ENCODE measurements at places on chromosomes 2 and 18.

GRCh38 chr2:41972179-41972578, 75.6 kb upstream of the PKDCC start:
- no peak for DNase-seq

DNA sequence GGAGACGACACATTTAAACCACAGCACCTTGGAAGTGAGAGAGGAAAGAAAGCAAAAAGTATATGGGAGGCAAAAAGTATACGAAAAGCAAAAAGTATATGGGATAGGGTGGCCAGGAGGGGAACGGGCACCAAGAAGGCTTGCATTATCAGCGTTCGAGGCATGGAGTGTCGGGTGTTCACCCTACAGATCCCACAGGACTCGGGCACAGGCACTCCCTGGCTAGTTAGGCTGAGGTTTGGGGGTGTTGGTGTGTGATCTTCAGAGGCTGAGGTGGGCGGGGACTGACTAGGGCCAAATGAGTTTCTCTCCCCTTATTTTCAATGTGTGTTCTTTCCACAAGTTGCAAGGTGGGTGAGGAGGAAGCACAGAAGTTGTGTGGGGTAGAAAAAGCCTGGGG, 86.6 kb downstream of the EVA1A start:
- DNase-seq: no peak

GRCh38 chr2:287911-288757, at the start of gene ALKAL2:
ALKAL2 (minus strand) TSS chr2:288091; CDS start chr2:287835, 256 bp downstream.
- no peak for DNase-seq

- DNase-seq: peak; percentile 32
These were observed 107.4 kb downstream of the CPO start for GRCh38 chr2:207046724-207047123.

- no peak for DNase-seq
These were observed 47.3 kb upstream of the B3GNT7 start for GRCh38 chr2:231348173-231348572.

DNA sequence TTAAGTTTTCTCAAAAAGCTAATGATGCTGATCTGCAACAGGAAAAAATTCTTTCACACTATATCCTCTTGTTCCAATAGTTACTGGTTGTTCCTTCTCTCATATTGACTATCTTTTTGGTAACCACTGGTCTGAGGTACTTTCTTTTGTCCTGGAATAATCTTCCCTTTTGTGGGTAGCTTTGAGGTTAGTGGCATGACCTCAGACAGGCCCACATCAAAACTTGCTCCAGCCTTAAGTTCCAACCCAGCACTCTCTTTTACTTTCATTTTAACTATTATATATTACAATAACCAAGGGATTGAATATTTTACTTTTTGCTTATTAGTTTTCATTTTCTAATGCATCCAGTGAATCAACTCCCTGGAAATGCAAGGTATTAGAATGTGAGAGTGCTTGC, 9.5 kb downstream of the REG1A start:
- DNase-seq: no peak

All from activated CD4-positive, alpha-beta T cell treated with anti-CD3 and anti-CD28 coated beads, Interleukin-2, amount 50 U/mL, for 48 hours (primary cell).